Caudate nucleus (tissue), 63 donors: ENCODE measurements at places on chromosomes 12 and 14.
A peak's percentile ranks its signal among the peaks of the same experiment; 100 is the strongest.

DNA sequence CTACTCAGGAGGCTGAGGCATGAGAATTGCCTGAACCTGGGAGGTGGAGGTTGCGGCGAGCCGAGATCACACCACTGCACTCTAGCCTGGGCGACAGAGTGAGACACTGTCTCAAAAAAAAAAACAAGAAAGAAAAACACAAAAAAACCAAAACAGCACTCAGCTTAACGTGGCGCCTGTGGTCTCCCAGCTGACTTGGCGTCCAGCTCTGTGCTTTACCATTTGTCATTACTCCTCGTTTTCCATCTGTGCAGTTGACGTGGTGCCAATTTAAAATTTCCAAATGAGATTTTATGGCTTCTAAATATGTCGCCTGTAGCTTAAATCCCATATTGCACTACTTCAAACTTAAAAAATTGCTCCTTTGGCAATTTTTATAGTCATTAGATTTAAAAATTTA, 2.0 kb downstream of the MGP start:
- DNase-seq = no peak

GRCh38 chr14:22218728-22219127, 370.3 kb downstream of the DAD1 start:
- DNase-seq = no peak

DNA sequence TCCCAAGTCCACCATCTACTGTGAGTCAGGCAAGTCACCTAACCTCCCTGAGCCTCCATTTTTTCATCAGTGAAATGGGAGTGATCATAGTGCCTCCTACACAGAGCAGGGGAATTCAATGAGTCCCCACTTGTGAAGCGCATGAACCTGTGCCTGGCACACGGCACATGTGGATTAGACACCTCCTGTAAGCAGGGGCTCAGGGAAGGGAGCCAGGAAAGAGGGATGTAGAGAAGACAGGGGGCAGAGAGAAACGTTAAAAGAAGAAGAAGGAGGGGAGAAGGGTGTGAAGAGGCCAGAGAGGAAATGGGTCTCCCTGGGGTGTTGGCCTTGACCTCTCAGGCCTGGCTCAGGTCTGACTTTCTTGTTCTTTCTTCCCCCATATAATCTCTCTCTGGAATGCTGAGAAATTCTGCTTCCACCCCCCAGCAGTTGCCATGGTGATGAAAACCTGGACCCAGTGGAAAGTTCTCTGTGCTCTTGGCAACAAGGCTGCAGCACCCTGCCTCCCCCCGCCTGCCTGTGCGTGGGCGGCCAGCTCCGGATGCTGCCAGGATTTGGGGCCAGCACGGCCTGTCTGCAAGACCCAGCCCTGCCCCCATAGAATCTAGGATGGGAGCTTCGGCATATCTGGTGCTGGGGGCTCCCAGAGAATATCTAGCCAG, 94.5 kb downstream of the CALM1 start:
- DNase-seq = peak; percentile 58

- DNase-seq = no peak
These were observed 209.4 kb downstream of the KTN1 start for GRCh38 chr14:55789406-55789805.

GRCh38 chr12:102436867-102437266, 43.5 kb downstream of the IGF1 start:
- no peak for DNase-seq

DNA sequence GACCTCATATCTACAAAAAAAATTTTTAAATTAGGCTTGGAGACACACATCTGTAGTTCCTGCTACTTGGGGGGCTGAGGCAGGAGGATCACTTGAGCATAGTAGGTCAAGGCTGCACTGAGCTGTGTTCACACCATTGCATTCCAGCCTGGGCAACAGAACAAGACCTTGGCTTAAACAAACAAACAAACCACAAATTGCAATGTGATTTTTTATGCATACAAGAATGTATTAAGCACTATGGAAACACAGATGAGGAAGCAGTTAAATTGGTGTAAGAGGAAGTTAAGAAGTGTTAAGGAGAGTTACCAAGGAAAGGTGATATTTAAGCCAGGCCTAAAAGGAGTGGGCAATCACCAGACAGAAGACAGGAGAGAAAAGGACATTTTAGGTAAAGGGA, 83.6 kb upstream of the HECTD1 start:
- no peak for DNase-seq

- no peak for DNase-seq
These were observed 29.5 kb upstream of the EML1 start for GRCh38 chr14:99763527-99764221.

DNA sequence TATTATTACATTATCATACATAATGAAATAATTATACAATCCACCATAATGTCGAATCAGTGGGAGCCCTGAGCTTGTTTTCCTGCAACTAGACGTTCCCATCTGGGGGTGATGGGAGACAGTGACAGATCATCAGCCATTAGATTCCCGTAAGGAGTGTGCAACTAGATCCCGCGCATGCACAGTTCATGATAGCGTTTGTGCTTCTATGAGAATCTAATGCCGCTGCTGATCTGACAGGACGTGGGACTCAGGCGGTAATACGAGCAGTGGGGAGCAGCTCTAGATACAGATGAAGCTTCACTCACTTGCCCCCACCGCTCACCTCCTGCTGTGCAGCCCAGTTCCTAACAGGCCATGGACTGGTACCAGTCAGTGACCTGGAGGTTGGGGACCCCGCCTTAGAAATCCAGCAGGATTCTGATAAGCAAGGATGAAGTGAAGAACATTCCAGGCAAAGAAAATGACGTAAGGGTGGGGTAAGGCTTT, 204.6 kb downstream of the ETV6 start:
- DNase-seq = peak; percentile 15

GRCh38 chr14:23186913-23187654, 3.6 kb upstream of the SLC7A8 start:
- DNase-seq = no peak

DNA sequence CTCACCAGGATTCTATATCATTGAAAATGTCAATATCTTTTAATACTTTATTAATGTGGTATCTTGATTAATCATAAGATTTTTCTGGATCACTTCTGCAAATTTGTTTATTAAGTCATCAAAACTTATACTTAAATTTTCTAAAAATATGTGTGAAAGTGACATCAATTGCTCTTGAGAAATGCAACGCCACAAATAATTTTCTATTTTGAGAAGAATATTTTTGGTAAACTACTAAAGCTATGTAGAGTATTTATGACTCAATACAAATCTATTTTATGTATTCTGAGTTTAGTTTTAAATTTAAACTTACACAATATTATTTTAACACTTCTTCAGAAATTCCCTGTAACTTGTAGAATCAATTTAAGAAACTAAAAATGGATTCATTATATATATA, 263.3 kb downstream of the RASSF9 start:
- no peak for DNase-seq

DNA sequence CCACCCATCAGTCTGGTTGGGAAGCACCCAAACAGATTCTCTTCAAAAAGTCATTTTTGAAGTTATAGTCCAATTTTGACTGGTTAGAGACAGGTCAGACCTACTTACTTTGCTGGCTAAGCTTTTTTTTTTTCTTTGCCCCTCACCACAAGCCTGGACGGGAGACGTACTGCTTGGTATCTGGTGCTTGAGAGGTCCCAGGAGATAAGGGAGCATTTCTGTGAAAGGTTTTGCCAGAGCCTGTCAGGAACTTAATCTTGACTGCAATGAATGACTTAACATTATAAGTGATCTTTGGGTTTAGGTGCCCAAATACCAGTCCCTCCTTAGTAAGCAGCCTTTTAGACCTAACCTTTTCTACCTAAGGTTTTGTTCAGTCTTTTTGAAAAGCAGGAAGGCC, 6.3 kb downstream of the MTHFD1 start:
- DNase-seq = no peak

- DNase-seq = no peak
These were observed 38.4 kb upstream of the DDX11 start for GRCh38 chr12:31035226-31035625.

DNA sequence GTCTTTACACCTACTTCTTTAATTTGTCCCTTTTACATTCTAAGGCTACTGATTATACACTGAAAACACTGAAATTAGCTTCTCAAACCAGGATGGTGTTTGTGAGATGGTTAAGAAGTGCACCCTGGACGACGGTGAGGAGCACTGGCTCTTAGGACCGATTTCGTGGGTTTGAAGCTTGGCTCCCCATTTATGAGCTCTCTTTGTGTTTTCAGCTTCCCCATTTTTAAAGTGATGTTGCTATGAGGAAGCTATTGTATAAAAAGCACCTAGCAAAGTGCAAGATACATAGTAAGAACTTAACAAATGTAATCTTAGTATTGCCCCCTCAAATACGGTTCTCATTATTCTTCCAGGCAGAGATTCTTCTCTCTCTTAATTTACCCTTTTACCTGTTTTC, 4.7 kb downstream of the NFYB start:
- DNase-seq = no peak

- DNase-seq = no peak
These were observed 341.7 kb upstream of the KITLG start for GRCh38 chr12:88921890-88922532.

DNA sequence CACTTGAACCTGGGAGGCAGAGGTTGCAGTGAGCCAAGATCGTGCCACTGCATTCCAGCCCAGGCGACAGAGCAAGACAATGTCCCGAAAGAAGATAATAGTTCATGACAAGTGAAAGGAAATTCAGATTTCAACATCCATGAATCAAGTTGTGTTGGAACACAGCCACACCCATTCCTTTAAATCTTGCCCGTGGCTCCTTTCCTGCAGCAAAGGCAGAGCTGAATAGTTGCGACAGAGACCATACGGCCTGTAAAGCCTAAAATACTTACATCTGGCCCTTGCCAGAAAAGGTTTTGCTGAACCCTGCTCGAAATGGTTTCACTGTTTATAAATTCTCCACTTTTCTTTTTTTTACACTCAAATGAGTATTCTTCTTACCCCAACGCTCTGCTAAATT, 17.7 kb upstream of the ITPK1 start:
- no peak for DNase-seq

GRCh38 chr12:80490329-80490728, 46.3 kb downstream of the PTPRQ start:
- DNase-seq = no peak

GRCh38 chr12:124411953-124412645, 117.2 kb downstream of the RFLNA start:
- no peak for DNase-seq

DNA sequence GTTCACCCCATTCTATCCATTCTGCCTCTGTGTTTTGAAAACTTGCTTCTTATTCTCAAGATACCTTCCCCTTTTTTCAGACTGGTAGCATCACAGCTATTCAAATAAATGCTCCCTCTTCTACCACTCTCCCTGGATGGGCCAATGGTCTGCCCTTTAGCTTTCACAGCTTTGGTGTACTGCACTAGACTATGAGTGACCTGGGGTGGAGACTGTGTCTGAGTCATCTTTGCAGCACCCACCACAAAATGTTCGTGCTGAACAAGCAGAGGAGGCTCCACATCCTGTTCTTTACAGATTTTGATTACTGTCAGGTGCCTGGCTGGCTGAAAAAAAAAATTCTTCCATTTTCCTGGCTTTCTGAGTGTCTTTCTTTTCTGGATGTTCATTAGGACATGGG, 1104.1 kb upstream of the TMEM132C start:
- no peak for DNase-seq

GRCh38 chr14:21215879-21216251, 53.4 kb downstream of the HNRNPC start:
- no peak for DNase-seq

GRCh38 chr14:68922201-68922621, 56.9 kb downstream of the ACTN1 start:
- no peak for DNase-seq

DNA sequence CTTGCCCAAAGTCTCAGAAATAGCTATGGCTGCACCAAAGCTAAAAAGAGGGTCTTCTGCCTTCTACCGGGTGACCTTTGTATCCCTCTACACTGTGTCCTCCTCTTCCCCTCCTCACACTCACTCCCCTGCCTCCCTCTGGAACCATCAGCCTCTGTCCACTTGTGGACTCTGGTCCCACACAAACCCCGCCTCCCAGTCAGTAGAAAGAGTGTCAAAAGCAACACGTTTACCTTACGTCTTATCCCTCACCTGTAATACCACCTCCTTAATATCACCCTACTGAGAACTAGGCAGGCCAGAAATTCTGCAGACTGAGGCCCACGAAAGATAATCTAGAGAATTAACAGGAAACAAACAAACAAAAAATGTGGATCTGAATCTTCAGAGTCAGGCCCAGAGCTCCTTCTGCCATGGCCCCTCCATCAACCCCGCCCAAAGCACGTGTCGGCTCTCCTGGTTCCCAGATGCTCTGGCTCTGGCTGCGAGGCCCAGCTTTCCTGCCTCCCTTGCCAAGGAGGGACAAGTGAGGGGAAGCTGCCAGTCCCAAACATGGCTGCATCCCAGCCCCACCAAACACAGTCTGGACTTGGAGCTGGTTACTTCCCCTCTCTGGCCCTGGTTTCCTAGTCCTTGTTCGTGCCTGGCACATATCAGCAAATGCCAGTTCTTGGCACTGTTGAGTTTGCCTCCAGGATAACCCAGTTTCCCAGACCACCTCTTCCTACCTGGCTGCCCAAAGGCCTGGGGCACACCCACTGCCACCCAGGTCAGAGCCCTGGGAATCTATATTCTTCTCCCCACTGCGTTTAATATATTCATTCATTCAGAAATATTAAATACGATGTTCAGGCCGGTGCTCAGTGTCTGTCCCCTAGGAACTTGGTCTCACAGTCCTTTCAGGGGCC, 2.7 kb downstream of the ACTN1 start:
- DNase-seq = peak; percentile 21

DNA sequence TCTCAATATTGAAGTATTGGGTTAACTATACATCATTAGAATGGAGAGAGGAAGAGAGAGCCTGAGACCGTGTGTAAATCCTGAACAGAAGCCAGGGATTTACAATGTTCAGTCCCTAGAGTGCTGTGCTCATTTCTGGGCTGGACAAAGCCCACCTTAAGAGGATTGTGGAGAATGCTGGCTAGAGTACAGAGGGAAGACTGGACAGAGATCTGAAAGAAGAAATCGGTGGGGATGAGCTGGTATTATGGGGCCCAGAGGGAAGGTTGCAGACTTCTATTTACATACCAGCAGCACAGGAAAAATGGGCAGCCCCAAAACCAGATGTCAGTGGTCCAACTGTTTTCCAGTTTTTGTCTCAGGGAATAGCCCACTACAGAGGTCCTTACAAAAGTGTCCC, 42.3 kb downstream of the RTN1 start:
- DNase-seq = no peak

GRCh38 chr12:109347589-109347988, at the start of gene MYO1H:
Gene MYO1H, plus strand, starts transcription at chr12:109347900. Its CDS starts 61 bp downstream, at chr12:109347961.
- no peak for DNase-seq

DNA sequence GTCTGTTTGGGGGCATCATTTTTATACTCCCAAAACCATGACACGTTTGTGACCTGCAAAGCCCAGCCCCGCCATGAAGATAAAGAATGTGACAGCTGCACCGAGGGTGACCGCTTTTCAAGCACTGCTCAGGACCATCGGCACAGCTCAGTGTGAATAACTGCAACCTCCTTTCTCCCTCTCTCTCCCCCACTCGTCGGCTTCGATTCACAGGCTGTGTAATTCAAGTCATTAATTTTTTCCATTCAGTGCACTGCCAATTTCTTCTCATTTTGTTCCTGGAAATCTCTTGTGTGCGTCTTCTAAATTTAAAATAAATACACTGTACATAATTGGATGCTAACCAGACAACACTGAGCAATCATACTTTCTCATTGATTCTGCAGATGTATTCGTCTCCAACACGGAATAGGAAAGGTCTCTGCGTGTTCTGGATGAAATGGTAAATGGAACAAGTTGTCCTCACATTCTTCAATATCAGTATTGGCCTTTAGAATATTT, 260.8 kb downstream of the TTC8 start:
- DNase-seq = no peak
